Hematopoietic multipotent progenitor cell (in vitro differentiated cells): ENCODE measurements at places on chromosomes 16 and 17. TPM values are rescaled to one million over a fixed set of nuclear protein-coding genes. Genes with fewer than 3 reads are reported as not detected.

GRCh38 chr17:80751070-80751945 lies 206.7 kb downstream of the RPTOR start:
- DNase-seq: no peak

GRCh38 chr17:27293359-27293897 lies 486 bp upstream of the WSB1 start:
- DNase-seq: no peak

DNA sequence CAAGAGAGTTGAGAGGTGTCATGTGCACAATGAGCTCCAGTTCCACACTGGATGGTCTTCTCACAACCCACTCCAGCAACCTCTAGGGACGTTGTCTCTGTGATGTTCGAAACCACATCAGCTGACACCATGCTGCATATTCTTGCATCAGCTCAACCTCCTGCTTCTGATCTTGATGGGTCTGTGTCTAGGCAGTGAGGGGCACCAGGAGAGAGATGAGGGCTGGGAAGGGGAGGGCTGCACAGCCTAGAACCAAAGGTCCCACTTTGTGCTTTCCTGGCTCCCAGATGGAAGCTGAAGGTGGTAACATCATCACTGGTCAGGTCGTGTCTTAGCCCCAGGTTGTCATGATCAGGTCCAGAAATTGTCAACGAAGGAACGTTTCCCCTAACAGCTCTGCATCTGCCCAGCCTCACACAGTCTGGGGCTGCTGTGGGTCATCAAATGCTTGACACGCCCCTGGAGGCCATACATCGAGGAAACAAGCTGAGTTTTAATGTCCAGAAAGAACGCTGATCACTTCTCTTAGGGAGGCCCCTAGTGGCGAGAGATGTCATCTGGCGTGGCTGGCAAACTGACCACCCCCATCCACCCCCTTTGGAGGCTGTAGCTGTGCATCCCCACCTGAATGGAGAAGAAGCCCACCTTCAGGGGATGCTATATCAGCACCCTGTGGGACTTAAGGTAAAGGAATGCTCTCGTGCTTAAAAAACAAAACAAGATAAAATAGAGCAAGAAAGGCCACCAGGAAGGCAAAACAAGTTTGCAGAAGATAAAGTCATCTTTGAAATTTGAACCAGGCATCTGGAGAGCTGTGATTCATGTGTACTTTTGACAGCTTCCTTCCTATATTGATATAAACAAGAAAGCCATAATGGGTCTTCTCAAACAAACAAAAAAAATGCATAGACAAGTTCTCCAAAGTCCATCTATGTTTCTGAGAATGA lies 58.3 kb downstream of the WIPI1 start:
- DNase-seq: no peak

GRCh38 chr17:4467287-4467686 lies 31.4 kb upstream of the SPNS2 start:
- no peak for DNase-seq

GRCh38 chr16:72561-73548 lies at the start of gene RHBDF1:
Gene RHBDF1 (minus strand): TSS chr16:72631. CDS start chr16:65015, 7,616 bp downstream.
- DNase-seq: no peak

- no peak for DNase-seq
These were observed 7.4 kb upstream of the COX10 start for GRCh38 chr17:14061666-14062560.

GRCh38 chr16:57318240-57318970 lies 33.9 kb upstream of the PLLP start:
- DNase-seq: no peak

- DNase-seq: no peak
These were observed 10.2 kb downstream of the DLX3 start for GRCh38 chr17:49984776-49985175.

DNA sequence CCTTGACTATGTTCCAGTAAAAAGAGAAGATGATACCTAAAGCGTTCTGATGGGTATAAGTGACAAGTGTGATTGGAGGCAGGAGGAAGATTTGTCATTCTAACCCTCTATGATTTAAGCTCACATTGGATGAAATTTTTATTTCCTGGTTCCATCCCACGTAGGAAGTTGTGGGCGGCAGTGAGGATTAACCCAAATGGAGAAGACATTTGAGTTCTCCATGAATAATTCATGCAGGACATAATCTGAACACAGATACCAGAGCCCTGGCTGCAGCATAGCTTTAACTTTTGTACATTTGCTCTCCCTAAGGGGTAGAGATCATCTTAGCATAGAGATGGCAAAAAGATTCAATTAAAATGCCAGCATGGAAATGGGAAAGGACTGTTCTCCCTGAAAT lies 146.3 kb downstream of the SLC39A11 start:
- DNase-seq: no peak

GRCh38 chr16:75460446-75460845 lies 4.0 kb downstream of the TMEM170A start:
- DNase-seq: no peak

DNA sequence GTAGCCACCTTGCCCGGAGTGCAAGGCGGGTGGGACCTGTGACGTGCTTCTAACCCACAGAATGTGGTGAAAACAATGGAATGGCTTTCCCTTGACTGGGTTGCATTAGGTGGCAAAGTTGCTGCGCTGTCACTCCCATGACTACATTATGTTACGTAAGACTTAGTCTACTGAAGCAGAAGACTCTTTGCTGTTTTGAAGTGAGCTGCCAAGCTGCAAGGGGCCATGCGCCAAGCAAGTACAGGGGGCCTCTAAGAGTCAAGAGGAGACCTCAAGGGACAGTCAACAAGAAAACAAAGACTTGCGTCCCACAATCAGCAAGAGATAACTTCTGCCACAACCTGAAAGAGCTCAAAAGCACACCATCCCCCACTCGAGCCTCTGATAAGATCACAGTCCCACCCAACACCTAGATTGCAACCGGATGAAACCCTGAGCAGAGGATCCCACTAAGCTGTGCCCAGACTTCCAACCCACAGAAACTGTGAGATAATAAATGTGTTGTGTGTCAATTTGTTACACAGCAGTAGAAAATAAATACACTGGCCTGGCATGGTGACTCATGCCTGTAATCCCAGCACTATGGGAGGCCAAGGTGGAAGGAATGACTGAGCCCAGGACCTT lies 16.5 kb downstream of the ANKRD11 start:
- DNase-seq: no peak

- peak; percentile 70 for DNase-seq
These were observed 1.9 kb downstream of the SLC16A3 start for GRCh38 chr17:82230609-82231311.

GRCh38 chr16:50099957-50100648 lies 34.3 kb downstream of the HEATR3 start:
- DNase-seq: no peak

GRCh38 chr16:47927330-47927729 lies 228.5 kb downstream of the ABCC12 start:
- no peak for DNase-seq

DNA sequence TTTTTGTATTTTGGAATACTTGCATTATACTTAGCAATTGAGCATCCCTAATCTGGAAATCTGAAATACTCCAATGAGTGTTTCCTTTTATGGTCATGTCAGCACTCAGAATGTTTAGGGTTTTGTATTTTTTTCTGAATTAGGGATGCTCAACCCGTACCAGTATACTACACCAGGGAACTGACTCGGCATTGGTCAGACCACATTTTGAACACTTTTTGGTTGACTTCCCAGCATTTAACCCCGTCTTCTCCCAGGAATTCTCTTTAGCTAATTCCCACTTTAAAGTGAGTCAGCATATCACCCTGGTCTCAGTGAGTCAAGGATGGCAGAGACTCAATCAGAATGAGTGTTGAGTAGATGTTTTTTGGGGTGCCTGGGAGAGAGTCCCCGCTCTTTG lies 177.9 kb downstream of the SPECC1 start:
- no peak for DNase-seq

DNA sequence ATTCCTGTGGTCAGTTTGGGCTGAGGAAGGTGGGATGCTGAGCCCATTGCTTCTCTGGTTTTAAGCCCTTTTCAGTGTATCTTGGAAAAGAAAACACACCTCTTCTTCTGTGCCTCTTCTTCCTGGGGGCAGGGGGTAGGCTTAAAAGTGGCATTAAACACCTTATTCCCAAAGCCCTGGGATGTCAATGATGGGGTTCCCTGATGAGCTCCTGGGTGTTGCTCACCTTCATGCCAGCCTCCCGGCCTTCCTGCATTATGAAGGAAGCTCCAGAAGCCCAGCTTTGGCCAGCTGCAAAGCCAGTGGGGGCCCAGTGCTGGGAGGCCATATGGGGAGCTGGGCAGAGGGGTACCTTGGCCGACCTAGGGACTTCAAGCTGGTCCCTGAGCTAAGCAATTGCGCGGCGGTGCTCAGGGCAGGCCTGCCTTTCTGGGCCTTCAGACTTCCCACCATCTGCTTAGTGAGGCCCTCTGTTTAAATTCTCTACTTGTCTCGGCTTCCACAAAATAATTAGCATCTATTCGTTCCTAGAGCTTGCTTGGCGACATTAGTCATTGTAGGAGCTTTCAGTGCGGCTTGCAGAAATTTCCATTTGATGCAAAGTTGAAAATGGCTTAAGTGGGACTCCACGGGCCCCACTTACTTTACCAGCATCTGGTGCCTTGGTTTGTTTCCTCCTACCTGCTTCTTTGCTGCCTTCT lies 121.7 kb upstream of the NLRP1 start:
- no peak for DNase-seq

DNA sequence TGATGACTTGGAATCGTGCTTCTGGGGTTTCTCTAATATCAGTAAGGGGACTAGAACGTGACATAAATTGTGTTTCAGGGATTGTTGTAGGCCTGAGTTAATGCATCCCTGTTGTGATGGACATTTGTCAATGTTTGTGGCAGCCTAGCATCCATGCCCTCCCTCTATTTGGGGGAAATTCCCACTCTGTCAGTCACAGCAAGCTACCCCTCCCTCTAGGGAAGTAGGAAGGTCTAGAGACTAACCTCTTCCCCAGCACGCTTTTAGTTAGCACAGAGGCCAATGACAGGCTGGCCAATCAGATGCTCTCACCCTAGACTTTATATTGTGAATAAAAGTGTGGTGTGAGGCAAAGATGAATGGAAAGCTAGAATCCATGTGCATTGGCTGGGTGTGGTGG lies 32.4 kb upstream of the NF1 start:
- DNase-seq: no peak

DNA sequence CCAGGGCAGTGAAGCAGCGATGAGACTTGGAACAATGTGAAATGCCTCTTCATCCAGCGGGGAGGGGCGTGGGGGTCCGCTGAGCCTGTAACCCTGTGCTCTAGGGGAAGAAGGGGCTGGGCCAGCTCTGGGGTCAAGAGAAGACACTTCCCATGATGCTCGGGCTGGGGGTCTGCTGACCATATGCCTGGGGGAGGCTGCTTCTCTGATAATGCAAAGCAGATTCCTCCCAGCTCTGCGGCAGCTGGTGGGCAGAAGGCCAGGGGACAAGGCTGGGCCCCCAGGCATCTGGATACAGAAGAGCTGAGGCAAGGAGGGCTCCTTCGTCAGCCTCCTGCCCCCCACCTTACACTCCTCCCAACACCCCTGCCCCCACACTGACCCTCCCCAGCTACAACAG lies 24.7 kb downstream of the NGFR start:
- no peak for DNase-seq

- no peak for DNase-seq
These were observed 13.5 kb upstream of the ITGB3 start for GRCh38 chr17:47239967-47240651.

GRCh38 chr17:66507103-66507923 lies 204.9 kb downstream of the PRKCA start:
- DNase-seq: no peak

DNA sequence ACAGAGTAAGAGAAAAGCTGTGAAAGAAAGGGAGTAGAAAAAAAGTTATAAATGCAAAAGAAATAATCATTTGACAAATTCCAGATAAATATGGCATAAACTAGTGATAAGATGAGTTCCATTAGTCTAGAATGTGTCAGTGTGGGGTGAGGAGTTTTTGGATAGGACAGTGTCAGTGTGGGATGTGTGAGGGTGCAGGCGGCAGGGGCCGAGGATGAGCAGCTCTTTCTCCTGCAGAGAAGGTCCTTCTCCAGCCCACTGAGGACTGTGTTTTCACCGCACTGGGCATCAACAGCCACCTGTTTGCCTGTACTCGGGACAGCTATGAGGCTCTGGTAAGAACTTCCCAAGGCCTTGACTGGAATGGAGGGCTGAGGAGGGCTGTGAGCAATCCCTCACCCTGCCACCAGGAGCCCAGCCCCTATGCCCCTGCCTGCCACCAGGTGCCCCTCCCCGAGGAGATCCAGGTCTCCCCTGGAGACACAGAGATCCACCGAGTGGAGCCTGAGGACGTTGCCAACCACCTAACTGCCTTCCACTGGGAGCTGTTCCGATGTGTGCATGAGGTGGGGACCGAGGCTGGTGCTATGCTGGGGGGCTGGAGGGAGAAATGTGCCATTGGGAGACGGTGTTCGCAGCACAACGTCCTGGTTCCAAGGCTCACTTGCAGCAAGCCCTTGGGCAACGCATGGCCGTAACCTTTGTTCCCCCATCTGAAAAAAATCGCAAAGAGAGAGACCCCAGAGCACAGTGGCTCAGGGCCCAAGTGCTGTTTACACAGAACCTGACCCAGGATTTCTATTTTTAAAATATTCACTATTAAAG lies 13.1 kb downstream of the RAPGEFL1 start:
- peak; percentile 58 for DNase-seq

- DNase-seq: no peak
These were observed 3.0 kb upstream of the CMTM3 start for GRCh38 chr16:66601471-66601870.

GRCh38 chr17:77111934-77112296 lies 28.9 kb upstream of the SEC14L1 start:
- DNase-seq: no peak

GRCh38 chr17:74257311-74257710 lies 16.7 kb upstream of the DNAI2 start:
- DNase-seq: no peak

DNA sequence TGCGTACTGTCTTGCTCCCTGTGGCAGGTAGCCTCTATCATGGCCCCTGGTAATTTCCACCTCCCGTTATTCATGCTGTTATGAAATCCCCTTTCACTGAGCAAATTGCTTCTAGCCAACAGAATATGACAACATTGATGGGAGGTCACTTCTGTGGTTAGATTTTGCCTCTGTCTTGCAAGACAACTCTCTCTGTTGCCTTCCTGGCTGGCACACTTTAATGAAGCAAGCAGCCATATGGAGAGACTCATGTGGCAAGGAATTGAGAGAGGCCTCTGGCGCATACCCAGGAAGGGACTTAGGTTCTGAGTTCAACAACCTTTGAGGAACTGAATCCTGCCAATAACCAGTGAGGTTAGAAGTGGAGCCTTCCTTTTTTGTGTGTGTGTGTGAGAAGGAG lies 51.8 kb upstream of the GPRC5B start:
- no peak for DNase-seq

- DNase-seq: peak; percentile 41
These were observed 164.1 kb downstream of the CMIP start for GRCh38 chr16:81608523-81609209.

The ZNF19 gene
- total RNA-seq: 3.5 TPM

The RAB40B gene
- 17.2 TPM for total RNA-seq

The C16orf74 gene
- total RNA-seq: 3.5 TPM

The PKMYT1 gene
- total RNA-seq: 7.3 TPM

The HOXB9 gene
- under 0.01 TPM for total RNA-seq

The CD300H gene
- total RNA-seq: 0.27 TPM

The TMEM107 gene
- total RNA-seq: 251 TPM

The CCL2 gene
- total RNA-seq: under 0.01 TPM

The CA5A gene
- not detected for total RNA-seq

The CLUH gene
- 74.9 TPM for total RNA-seq

The ANKFY1 gene
- 35.3 TPM for total RNA-seq

The KRT28 gene
- not detected for total RNA-seq

The ADAD2 gene
- total RNA-seq: not detected

The TBC1D3 gene
- total RNA-seq: not detected

The TRPV3 gene
- under 0.01 TPM for total RNA-seq
